HepG2 (cell line): ENCODE measurements at places on chromosomes 2 and 18. TPM values are rescaled to one million over a fixed set of nuclear protein-coding genes. Genes with fewer than 3 reads are reported as not detected.

DNA sequence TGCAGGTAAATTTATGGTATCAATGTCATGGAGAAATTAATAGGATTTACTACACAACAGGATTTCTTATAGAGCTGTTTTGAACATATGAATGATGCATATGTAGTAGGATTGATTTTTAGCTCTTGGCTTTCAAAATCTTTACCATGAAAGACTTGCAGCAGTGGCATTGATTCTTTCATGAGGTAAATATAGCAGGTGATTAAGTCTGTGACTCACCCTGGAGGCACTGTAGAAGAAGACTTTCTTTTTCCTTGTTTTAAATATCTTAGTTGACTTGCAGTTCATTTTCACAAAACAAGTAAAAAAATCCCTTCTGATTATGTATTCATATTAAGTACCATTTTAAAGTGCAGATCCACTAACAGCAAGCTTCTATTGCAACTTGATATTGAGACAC lies 463.0 kb downstream of the FBXO15 start:
- H3K27me3 ChIP-seq = no peaks in the 10 kb centered on the region; the same call in 2 of the 3 replicates
- no peaks in the 10 kb centered on the region for H3K36me3 ChIP-seq
- DNase-seq = no peak
- H3K4me3 ChIP-seq = no peak overlapping the region
- no peak overlapping the region for H3K27ac ChIP-seq

- H3K36me3 ChIP-seq = no peaks in the 10 kb centered on the region
- DNase-seq = no peak
- 0 out of 3 replicates have a peak, but pooled peaks cover 4% of the 10 kb centered on the region for H3K27me3 ChIP-seq
Measured at GRCh38 chr2:56047136-56047535, 123.6 kb upstream of the EFEMP1 start.

DNA sequence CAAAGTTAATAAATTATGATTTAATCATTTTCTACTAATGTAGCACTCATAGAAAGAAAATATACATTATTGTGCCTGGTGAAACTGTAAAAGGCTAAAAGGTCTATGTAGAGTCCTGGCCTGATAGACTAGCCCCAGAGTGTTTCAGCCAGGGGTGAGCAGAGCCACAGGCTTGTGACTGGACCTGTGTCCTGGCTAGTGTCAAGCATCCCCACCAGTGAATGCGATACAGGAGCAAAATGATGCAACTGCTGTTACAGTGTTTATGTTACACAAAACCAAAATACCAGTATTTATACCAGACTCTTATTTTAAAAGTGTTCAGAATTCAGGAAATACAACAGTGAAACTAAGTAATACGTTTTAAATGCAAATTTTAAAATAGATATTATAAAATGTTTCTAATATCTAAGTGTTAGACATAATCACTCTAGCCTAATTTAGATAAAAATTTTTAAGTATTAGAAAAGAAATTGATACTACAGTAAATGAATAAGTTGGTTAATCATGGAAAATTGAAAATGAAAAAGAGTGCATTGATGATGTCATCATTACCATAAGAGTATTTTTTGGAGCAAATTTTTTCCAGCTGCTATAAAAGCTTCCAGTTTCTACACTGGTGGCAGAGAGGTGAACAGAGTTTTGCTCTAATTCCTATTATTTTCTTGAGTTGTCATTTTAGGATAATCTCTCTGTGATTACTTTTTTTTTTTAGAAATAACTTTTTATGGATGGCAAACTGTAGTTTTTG lies 6.2 kb upstream of the TSPYL6 start:
- DNase-seq = peak; percentile 72
- H3K36me3 ChIP-seq = no peaks in the 10 kb centered on the region
- peaks cover 47% of the 10 kb centered on the region for H3K4me1 ChIP-seq
- peak overlapping the region; percentile 44 for H3K27ac ChIP-seq

- no peaks in the 10 kb centered on the region for H3K4me1 ChIP-seq
- no peak for DNase-seq
- no peak overlapping the region for H3K27ac ChIP-seq
- H3K36me3 ChIP-seq = no peaks in the 10 kb centered on the region
- H3K4me3 ChIP-seq = no peak overlapping the region
- H3K27me3 ChIP-seq = peaks cover 60% of the 10 kb centered on the region
Measured at GRCh38 chr2:26639685-26640243, 1.4 kb downstream of the CIB4 start.

DNA sequence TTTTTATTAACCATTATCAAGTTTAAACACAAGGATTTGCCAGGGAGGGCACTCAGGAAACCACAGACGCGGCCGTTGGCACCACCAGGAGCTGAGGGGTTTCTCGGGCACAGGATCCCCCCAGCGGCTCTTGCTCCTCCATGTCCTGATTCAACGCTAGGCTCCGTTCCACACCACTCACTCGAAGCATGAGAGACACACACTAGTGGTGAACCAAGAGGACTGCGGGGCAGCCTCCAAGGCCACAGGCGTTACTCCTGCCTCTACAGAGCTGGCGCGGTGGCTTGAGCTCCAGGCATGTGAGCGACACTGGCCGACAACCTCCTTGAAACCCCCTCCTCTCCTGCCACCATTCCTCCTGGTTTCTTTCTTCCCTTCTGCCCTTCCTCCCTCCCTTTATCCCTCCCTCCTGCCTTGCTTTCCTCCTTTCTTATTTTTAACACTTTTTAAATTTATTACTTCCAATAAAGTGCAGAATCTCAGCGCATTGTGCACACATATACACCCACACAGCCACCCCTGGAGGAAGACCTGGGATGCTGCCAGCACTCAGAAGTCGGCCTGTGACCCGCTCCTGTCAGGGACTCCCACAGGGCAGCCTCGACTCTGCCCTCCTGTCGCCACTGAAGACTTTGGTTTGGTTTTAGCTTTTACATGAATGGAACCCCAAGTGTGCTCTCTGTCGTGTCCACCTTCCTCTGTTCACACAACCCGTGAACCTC lies 21.7 kb downstream of the COX7A2L start:
- H3K36me3 ChIP-seq = peaks cover 5% of the 10 kb centered on the region
- H3K27me3 ChIP-seq = no peaks in the 10 kb centered on the region
- H3K4me1 ChIP-seq = peaks cover 30% of the 10 kb centered on the region
- H3K27ac ChIP-seq = no peak overlapping the region
- peak; percentile 50 for DNase-seq

DNA sequence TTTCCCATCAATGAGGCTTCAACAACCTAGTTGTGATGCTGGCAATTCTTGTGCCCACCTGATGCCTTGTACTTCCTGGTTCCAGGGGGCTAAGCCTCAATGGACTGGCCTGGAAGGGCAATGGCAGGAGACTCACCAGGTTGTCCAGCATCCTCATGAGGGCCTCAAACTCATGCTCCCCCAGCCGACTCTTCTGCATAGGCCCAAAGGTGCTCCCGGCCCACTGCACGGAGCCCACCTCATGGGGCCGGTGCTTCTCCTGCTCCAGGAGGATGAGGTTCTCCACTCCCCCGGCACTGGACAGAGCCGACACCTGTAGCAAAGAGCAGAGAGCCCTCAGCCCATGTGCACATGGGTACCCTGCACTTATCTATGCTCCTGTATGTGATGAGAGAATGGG lies 84.5 kb downstream of the ADD2 start:
- no peaks in the 10 kb centered on the region; the same call in 1 of the 2 replicates for H3K27me3 ChIP-seq
- DNase-seq = no peak
- peaks cover 4% of the 10 kb centered on the region; the same call in 1 of the 2 replicates for H3K4me1 ChIP-seq

GRCh38 chr2:54681416-54681815 lies 42.0 kb upstream of the EML6 start:
- no peak overlapping the region for H3K4me3 ChIP-seq
- no peaks in the 10 kb centered on the region for H3K36me3 ChIP-seq
- H3K27ac ChIP-seq = no peak overlapping the region
- DNase-seq = no peak

- no peak for DNase-seq
- H3K27me3 ChIP-seq = no peaks in the 10 kb centered on the region
- no peaks in the 10 kb centered on the region for H3K36me3 ChIP-seq
- H3K27ac ChIP-seq = no peak overlapping the region
- no peaks in the 10 kb centered on the region for H3K4me1 ChIP-seq
Measured at GRCh38 chr2:239839306-239839705, 185.8 kb downstream of the NDUFA10 start.

DNA sequence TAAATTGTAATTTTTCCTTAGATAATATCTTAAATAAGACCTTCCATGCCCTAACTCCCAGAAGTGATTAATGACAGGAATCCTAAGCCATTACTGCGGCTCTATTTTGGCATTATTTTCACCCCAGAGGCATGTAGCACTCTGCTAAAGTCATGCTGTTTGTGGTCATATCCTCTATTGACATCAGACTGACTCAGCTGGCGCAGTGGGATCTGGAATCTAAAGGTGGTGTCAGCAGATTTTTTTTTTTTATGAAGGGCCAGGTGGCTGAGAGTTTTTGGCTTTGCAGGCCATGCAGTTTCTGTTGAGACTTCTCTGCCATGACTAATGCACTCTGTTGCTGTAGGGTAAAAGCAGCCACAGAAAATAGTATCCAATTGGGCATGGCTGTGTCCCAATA lies 64.1 kb upstream of the ACVR1C start:
- H3K4me3 ChIP-seq = no peak overlapping the region
- no peaks in the 10 kb centered on the region for H3K36me3 ChIP-seq
- H3K27me3 ChIP-seq = no peaks in the 10 kb centered on the region
- H3K27ac ChIP-seq = no peak overlapping the region
- no peaks in the 10 kb centered on the region for H3K4me1 ChIP-seq

GRCh38 chr2:118865106-118865505 lies 17.7 kb upstream of the EN1 start:
- peaks cover 32% of the 10 kb centered on the region; the same call in 2 of the 3 replicates for H3K27me3 ChIP-seq
- no peaks in the 10 kb centered on the region for H3K4me1 ChIP-seq
- peak; percentile 56 for DNase-seq
- H3K27ac ChIP-seq = no peak overlapping the region
- H3K36me3 ChIP-seq = no peaks in the 10 kb centered on the region
- H3K4me3 ChIP-seq = no peak overlapping the region

GRCh38 chr2:189561371-189562038 lies 19.1 kb downstream of the SLC40A1 start:
- no peak overlapping the region for H3K4me3 ChIP-seq
- H3K36me3 ChIP-seq = peaks cover 10% of the 10 kb centered on the region
- H3K27ac ChIP-seq = no peak overlapping the region
- peaks cover 39% of the 10 kb centered on the region for H3K4me1 ChIP-seq
- no peaks in the 10 kb centered on the region for H3K27me3 ChIP-seq

GRCh38 chr2:74847070-74847858 lies 13.3 kb downstream of the HK2 start:
- H3K4me3 ChIP-seq = no peak overlapping the region
- H3K36me3 ChIP-seq = peaks cover 37% of the 10 kb centered on the region
- peaks cover 99% of the 10 kb centered on the region for H3K4me1 ChIP-seq

GRCh38 chr2:73013936-73014335 lies 57.6 kb downstream of the SFXN5 start:
- no peak overlapping the region for H3K27ac ChIP-seq
- no peaks in the 10 kb centered on the region for H3K4me1 ChIP-seq

- no peak overlapping the region for H3K27ac ChIP-seq
- no peaks in the 10 kb centered on the region for H3K36me3 ChIP-seq
- no peaks in the 10 kb centered on the region; the same call in 2 of the 3 replicates for H3K27me3 ChIP-seq
- DNase-seq = no peak
- H3K4me3 ChIP-seq = no peak overlapping the region
- H3K4me1 ChIP-seq = peaks cover 42% of the 10 kb centered on the region
Measured at GRCh38 chr18:58580078-58580477, 48.8 kb downstream of the ALPK2 start.

Gene VPS54
- 64.7 and 75.4 TPM in 2 replicates for total RNA-seq

Gene KLHL41
- 0.27 and 0.31 TPM in 2 replicates for total RNA-seq

Gene TEX44
- total RNA-seq = not detected in 2 replicates

Gene PTPRN
- total RNA-seq = not detected in 2 replicates

Gene NAT8
- 1.8 and 1.9 TPM in 2 replicates for total RNA-seq

Gene WDR43
- total RNA-seq = 167 and 253 TPM in 2 replicates

Gene MYOM1
- 0.46 and 1.0 TPM in 2 replicates for total RNA-seq

Gene LYPD6B
- not detected in 2 replicates for total RNA-seq

Gene APLF
- total RNA-seq = 2.0 and 2.2 TPM in 2 replicates

Gene GPBAR1
- total RNA-seq = 0.09 TPM in 1 of 2 replicates, not detected in the other
